ENCODE measurements at places on chromosomes 7 and 10.

GRCh38 chr10:113520690-113521474 is 32.0 kb upstream of the HABP2 start:
- DNase-seq = peak; percentile 63

GRCh38 chr7:45716380-45717203 is 142.4 kb downstream of the ADCY1 start:
- DNase-seq = no peak

GRCh38 chr10:117723343-117723742 is 180.8 kb downstream of the EMX2 start:
- DNase-seq = no peak

DNA sequence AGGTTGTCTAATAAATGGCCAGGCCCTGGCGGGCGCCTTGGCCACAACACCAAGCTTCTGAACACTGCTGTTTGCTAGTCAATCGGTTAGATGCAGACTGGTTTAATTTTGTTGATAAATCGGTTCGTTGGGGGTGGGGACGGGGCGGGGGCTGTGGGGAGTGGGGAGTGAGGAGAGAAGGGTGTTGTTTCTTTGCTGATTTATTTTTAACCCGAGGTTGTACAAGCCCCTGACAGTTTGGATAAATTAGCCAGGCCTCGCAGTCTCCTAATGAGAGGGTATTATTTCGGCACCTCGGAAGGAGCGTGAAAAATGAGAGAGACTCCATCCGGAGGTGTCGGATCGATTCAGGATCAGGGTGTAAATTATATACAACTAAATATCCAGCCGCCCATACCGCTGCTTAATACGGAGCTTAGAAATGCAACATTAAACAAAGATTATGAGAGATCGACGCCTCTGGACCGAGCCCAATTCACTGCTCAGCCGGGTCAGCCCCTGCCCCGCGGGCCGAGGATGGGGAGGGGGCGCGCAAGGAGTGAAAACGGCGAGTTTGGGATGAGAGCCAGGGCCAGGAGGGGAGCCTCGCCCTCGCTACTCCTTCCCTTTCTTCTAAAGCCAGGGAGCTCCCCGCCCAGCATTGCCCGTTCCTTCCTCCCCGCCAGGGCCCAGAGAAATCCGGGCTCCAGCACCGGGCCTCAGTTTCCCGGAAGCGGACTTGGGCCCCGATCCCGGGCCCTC is 8.0 kb downstream of the UNCX start:
- no peak for DNase-seq

DNA sequence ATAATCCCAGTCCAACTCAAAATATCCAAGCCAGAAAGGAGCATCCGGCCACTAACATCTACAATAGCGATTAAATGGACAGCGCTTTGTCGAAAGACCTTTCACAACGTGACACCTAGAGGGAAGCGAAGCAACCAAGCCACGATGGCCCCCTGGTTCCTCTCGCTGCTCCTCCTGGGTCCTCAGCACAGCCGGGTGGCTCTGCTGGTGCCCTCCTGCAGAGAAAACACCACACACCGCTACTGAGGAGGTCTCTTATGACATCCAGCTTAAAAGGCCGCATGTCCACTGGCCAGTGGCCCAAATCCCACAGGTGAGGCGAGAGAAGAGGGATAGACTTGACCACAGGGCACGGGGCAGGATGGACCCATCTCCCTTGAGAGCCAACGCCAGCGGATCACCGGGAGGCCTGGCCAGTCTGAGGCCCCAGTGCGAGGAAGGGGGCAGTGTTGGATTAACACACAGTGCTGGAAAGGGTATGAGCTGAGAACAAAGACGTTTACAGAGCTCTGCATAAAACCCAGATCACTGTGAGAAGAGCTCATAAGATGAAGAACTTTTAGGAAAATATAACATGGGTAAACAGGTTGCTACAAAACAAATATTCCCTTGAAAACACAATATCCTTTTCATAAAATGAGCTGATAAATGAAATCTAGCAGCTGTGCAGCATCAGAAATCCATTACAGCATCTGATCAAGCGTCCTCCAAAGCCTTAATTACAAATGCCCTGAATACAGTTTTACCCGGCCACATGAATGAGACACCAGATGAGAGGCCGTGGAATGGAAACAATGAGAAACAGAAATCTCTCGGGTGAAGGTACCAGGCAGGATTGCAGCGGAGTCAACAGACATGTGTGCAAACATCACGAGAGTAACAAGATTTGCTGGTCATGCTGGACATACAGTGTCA is 236.7 kb downstream of the DIP2C start:
- DNase-seq = no peak

- no peak for DNase-seq
These were observed 210.0 kb downstream of the SEMA3A start for GRCh38 chr7:83984591-83984990.

- DNase-seq = peak; percentile 50
These were observed 134.8 kb upstream of the KIF5B start for GRCh38 chr10:32190890-32191491.

GRCh38 chr10:124243702-124244121 is 150.3 kb upstream of the CHST15 start:
- no peak for DNase-seq

GRCh38 chr7:154960063-154960790 is 42.7 kb downstream of the PAXIP1 start:
- DNase-seq = peak; percentile 13

DNA sequence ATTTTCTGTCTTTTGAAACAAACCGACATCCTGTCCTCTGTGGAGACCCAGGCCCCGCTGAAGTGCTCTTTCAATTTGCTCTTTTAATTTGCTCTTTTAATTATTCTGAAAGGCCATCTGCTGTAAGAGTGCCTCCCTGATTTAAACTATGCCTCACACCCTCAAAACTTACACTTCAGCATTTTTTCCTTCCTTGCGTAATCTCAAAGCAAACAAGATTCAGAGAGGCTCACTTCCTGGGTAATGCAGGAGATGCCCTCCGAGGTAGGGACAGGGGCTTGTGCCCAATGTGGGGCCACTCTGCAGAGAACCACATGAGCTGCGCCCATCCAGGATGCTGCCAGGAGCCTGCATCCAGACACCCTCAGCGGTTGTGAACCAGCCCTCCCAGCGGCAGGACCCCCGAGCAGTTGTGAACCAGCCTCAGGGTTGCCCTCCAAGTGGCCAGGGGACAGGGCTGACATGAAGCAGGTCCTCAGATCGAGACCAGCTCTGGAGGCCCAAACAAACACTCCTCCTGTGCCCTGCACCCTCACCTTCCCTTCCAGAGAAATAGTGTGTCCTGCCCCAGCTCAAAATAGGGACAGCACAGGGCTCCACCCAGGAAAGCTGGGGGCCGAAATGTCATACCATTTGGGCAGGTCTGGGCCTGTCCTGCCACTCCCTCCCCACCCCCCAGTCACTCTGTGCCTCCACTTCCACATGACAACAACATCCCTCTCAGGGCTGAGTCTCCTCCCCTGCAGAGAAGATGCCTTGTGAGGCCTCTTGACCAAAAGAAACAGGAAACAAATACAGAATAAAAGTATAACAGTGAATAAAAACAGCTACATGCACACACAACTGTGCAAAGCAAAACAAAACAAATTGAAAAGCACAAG is 190.4 kb downstream of the PTPRN2 start:
- no peak for DNase-seq

DNA sequence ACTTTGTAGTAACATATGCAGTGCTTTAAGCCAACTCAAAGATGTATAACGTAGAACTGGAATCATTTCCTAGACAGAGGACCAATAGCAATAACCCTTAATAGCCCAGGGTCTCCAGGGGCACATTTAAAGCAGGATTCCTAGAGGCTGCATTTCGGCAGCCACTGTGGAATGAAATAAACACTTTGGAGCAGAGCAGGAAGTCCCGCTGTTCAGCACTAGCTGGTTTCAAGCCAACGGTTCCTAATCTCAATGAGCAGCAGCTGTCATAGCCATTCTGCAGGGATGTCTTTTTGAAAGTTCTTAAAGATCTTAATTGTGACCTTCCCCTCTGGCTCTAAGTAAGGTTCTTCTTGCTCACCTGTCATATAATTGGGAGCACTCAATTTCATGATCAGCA is 18.4 kb upstream of the MACROH2A2 start:
- no peak for DNase-seq

DNA sequence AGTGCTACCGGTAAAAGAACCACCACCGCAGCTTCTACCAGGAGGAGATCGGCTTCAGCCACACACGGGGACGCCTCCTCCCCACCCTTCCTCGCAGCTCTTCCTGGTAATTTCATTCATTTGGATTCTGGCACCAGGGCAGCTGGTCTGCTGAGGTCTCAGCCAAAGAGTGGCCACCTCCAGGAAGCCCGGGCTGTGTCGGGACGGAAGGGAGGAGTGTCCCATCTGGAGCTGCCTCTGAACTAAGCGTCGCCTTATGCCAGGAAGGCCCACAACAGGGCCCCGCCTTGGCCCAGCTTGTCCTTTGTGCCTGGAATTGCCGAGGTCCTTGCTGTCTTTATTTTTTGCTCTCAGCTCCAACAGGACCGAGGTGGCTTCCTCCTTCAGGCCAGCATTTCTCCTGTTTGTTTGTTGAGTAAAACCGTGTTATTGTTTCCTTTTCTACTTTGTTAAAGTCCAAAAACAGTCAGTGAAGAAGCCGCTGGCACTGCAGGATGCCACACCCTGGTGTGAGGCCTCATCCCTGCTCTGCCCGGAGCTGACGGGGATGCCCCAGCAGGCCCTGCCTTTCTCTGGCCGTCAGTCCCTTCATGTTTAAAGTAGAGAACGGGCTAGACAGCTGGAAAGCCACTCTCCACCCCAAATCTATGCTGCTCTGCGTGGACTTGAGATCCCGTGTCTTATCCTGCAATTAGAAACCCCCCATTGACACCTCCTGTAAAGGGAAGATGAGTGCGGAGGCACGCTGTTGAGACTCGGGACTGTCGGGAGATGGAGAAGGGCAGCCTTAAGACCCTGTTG is 24.5 kb upstream of the TTYH3 start:
- no peak for DNase-seq

DNA sequence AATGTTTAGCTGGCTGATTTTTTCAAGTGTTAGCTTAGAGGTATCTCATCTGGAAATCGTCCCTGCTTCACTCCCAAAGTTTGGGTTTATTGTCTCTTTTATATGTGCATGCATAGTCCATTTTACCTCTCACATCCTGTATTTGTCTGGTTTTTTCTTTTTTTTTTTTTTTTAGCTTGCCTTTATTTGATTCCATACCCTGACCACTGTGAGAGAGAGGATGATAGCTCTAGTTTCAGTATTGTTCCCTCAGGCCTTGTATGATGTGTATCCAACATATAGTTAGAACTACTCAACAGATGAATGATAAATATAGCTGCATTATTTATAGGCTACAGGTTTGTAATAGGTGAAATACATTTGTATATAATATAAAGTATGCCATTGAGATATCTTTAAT is 29.9 kb downstream of the PCGF5 start:
- no peak for DNase-seq

DNA sequence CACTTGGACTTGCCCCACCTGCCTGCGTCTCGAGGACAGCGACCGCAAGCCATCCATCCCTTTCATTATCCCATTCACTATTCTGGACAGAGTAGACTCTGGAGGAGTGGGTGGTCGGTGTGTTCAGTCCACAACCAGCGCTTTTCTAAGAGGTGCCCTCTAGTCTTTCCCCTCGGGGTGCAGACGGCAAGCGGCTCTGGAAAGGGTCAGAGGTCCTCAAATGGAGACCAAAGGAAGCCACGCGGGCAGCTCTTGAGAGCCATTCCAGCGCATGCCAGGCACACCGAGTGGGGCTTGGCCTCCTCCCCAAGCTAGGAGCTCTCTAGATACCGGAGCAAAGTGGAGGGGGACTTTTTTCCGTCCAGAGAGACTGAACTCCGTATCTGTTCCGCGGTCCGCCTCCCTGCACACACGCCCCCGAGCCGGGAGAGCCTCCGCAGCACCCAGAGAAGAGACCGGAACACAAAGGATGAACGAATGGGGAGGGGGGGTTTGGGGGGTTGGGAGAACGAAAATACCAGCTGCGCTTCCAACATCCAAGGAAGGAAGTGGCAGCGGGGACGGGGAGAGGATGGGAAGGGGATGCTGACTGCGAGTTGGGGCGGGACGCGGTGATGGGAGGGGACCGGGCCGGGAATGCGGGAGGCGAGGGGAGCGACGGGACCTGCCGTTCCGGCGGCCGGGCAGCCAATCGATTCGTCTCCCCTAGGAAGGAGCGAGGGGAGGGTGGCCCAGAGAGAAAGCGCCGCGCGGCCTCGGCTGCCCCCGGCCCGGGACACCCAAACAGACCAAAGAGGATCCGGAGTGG is 515 bp downstream of the GSDME start:
- peak; percentile 67 for DNase-seq

GRCh38 chr7:98808751-98809460 is 60.9 kb downstream of the TMEM130 start:
- no peak for DNase-seq

GRCh38 chr7:88205179-88205578 is 14.7 kb downstream of the SRI start:
- no peak for DNase-seq

DNA sequence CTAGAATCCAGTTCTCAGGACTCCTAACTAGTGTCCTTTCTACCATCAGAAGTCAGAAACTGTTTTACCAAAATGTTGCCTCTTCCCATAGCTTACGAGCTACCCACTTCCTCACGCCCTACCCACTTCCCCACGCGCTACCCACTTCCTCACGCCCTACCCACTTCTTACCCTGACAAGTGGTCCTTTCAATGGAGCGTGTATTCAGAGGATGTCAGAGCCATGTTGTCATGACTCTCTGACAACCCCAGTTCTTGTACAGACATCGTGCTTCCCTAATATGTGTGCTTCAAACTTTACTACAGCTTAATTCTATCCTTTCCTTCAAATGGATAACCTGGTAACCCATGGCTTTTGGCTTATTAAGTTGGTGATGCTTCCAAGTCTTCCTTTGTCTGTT is 84.8 kb upstream of the PHF14 start:
- DNase-seq = no peak

DNA sequence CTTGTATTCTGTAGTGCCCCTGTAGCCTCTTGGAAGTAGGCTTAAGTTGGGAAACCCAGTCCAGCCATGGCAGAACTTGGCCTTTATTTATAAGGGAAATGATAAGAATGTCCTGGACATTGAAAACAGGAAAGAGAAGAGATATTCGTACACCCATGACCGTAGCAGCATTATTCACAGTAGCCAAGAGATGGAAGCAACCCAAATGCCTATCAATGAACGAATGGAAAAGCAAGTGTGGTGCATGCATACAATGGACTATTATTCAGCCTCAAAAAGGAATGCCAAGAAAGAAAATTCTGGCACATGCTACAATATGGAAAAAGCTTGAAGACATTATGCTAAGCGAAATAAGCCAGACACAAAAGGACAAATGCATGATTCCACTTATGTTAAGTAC is 315.3 kb downstream of the CXCL12 start:
- no peak for DNase-seq

DNA sequence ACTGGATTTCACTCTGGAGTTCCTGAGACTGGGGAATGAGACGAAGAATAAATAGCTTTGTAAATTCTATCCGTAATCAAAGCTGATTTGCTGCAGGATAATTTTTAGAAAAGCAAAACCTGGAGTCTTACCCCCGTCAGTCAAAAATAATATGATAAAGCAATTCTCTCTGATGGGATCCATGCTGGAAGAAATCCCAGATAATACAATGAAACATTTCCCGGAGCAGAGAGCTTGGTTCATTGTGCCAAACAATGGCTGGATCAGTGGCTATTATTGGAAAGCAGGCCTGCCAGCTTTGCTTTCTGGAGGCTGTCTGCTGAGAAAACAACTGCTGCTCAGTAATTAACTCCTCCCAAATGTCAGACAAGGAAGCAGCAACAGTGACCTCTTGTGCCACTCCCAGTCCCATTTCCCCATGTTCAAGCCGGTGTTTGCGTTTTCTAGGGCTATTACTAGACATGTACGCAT is 609.4 kb upstream of the PCDH15 start:
- no peak for DNase-seq

GRCh38 chr7:33981671-33982424 is 76.5 kb downstream of the BMPER start:
- no peak for DNase-seq
